ENCODE measurements at places on chromosomes 11 and 22.

GRCh38 chr11:62115085-62115694 lies 8.6 kb upstream of the INCENP start:
- no peak for DNase-seq

DNA sequence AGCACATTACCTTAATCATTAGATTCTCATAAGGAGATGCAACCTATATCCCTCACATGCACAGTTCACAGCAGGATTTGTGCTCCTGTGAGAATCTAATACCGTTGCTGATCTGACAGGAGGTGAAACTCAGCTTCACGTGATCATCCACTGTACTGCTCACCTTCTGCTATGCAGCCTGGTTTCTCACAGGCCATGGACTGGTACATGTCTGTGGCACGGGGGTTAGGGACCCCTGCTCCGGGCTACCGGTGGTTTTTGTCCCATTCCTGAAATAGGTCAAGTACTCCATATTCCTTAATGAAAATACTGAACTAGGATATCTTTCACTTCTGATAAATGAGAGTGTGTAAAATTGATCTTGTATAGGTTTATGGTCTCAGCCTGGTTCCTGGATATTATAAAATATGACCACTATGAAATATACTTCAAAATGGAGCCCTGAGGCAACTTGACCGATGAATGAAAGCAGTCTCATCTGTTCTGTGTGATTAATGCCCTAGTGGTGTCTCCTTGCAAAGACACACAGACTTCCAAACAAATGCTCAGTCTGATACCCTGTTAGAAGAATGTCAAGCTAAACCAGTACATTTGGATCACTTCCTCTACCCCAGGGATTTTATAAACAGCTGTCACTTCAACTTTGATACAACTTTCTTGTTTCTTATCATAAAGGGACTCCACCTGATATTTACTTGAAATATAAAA lies 492.9 kb upstream of the ANO3 start:
- DNase-seq, result no peak

GRCh38 chr11:65066315-65066714 lies 8.0 kb upstream of the NAALADL1 start:
- DNase-seq, result no peak

DNA sequence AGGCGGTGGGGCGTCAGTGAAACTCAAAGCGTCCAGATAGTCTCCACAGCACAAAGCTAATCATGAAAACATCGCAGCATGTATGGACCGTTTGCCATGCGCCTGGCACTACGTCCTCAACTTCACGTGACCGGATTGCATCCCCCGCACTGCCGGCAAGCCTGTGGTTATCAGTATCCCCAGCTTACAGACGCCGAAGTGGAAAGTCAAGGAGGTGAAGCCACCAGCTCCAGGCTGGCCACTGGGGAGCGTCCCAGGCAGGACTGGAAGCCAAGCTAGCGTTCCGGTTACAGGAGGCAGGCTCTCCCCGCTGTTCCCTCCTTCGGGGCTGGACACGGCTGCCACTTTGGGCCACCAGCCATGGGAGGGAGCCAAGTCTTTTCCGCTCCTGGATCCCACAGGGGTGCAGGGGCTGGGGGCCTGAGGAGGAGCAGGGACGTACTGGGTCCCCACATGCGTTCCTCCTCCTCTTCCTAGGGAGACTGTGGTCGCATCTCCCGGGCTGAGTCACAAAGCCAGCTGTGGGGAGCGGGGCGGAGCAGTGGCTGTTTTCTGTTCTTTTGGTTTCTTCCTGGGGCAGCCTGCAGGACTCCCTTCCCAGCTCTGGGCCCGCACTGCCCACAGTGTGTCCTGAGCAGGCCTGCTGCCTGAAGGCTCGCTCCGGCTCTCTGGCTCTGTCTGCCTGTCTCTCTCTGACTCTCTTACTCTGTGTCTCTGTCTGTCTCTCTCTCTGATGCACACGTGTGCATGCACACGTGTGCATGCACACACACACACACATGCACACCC lies 4.3 kb upstream of the OSBPL5 start:
- DNase-seq, result no peak

GRCh38 chr22:19871845-19872778 lies 17.4 kb upstream of the GNB1L start:
- DNase-seq, result no peak

DNA sequence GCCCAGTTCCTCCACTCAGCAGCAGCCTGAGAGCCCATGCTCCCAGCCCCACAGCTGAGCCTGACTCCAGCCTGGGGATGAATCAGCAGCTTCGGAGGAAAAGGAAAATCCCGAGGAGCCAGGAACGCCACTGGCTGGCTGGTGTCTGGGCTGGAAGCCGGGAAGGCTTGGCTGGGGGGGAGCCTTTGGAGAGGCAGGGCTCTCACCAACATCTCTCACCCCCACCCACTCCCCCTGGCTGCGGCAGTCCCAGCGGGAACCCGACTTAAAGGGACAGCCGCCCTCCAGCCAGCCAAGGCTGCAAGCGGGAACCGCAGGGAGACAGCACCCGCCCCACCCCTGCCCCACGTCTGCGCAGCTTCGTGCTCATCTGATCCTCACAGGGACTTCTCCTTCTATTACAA lies 28.4 kb downstream of the KIAA0930 start:
- DNase-seq, result no peak
